ENCODE measurements at places on chromosomes 16 and 17. TPM values are rescaled to one million over a fixed set of nuclear protein-coding genes. Genes with fewer than 3 reads are reported as not detected.

The ZG16 gene
- not detected for total RNA-seq

The SNX20 gene
- 36.7 TPM for total RNA-seq

The ASPHD1 gene
- 1.4 TPM for total RNA-seq

The PYY gene
- not detected for total RNA-seq

The TP53TG3C gene
- not detected for total RNA-seq

DNA sequence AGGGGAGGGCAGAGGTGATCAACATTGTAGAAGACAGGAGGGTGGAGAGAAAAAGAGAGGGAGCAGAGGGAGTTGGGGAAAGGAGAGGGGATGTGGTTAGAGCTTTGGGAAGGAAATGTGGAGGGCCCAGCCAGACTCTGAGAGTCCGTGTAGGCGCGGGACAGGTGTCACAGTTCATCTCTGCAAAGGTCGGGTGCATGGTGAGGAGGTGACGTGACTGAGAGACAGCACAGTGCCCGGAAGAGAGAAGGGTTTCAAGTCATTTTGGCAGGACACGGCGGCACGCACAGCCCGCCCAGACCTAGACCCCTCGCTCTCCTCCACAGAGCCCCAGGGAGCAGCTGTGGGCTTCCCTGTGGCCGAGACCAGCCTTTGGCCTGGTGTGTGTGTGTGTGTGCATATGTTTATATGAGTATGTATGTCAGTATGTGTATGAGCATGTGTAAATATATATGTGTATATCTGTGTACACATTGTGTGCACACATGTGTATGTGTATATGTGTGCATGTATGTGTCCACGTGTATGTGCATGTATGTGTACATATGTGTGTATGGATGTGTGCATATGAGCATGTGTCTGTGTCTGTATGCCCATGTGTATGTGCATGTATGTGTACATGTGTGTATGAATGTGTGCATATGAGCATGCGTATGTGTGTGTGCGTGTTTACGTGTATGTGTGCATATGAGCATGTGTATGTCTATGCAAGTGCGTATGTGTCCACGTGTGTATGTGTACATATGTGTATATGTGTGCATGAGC lies 104.6 kb downstream of the SEC14L1 start:
- DNase-seq = no peak

DNA sequence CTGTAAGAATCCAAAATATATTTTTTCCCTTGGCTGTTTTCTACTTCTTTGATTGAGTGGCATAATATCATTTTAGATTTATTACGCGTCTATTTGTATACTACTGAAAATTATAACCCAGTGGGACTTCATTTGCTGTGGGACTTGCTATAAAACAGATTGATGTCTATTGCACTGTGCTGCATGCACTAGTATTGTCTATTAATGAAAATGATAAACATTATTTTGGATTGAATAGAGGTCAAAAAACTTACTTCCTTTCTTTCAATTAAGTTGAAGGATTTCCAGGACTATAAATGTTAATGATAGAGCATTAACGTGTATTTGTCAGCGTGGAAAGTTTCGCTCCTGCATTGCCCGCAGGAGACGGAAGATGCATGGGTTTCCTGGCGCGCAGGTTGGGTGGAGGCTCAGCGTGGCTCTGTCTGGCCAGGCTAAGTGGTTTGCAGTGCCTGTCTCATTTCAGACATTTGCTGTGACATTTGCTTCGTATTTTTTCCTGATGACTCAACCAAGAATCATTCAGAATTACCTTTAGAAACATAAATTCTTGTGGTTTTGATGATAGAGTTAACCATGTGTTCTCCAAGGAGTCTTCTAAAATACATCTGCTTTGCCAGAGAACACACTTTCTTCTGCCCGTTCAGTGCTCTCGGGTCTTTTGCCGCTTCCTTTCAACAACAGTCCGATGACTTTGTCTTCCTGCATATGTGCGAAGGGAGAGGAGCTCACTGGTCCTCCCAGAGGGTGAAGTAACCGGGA lies 216.7 kb downstream of the RPTOR start:
- peak; percentile 89 for DNase-seq

- peak; percentile 79 for DNase-seq
These were observed 4.5 kb downstream of the PMP22 start for GRCh38 chr17:15260376-15261257.

DNA sequence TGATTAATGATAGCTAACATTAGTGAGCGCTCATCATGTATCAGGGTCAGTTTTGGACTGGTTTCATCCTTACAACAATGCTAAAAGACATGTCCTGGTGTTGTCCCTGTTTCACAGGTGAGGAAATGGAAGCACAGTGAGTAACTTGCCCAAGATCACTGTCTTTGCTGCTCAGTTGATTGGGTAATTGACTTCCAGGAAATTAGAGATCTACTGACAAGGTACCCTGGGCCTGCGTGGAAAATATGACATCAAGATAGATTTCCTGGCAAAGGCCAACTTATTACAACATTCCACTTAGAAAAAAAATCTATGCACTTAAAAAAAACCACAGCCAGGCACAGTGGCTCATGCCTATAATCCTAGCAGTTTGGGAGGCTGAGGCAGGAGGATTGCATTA lies 96.3 kb downstream of the CYLD start:
- no peak for DNase-seq

- DNase-seq = peak; percentile 58
These were observed at the start of gene SPNS3 for GRCh38 chr17:4433515-4434031. TSS of gene SPNS3 (plus strand) at chr17:4433940. CDS start at chr17:4433968, 28 bp downstream.

- DNase-seq = no peak
These were observed 1.2 kb downstream of the SLC9A5 start for GRCh38 chr16:67250045-67250327.

GRCh38 chr17:27805520-27806146 lies 5.3 kb upstream of the NOS2 start:
- DNase-seq = peak; percentile 81

- no peak for DNase-seq
These were observed 1.6 kb downstream of the TELO2 start for GRCh38 chr16:1494711-1495110.
